ENCODE measurements at places on chromosomes 7 and 10.

DNA sequence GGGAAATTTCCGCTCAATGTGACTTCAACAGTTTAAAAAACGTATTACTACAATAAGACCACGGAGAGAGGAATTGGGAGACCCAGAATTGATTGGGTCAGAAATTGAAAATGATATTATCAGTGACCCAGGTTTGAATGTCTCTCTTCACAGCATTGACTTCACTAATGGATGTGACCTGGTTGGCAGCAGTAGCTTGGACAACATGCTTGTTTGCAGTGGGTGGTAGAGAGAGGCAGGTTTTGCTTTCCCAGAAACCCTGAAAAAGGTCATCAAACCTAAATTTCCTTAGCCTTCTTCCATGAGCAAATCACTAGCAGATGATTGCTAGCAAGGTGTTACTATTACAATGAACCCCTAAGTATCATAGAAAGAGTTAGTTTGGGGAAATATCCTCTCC lies 89.7 kb upstream of the ANTXRL start:
- DNase-seq = no peak

GRCh38 chr7:143002898-143003297 lies 24.0 kb downstream of the OR9A2 start:
- no peak for DNase-seq

- DNase-seq = no peak
These were observed 34.8 kb upstream of the SFMBT2 start for GRCh38 chr10:7445474-7446185.

DNA sequence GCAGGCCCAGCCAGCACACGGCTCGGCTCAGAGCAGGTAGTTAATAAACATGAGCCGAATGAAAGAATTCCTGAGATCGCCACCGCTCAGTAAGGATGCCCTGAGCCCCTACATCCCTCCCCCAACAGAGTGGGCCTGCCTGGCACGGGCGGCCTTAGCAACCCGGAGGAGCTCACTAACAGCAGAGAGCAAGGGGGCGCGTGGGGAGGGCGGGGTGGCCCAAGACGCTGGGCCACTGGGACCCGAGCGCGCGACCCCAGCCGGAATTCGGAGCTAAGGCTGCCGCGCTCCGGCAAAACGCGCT lies 403 bp upstream of the ENO4 start:
- DNase-seq = no peak

DNA sequence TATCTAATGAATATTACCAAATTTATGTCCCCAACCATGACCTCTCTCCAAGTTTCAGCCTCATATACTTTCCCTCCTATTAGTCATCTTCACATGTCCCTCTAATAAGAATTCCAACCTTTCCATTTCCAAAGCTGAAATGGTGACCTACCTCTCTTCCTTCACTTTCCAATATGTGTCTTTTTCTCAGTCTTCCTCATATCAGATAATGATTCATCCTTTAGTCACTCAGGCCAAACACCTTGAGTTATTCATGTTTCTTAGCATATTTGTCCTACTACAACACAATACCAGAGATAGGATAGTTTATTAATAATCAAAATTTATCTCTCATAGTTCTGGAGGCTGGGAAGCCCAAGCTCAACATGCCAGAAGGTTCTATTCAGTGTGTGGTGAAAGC lies 318.5 kb upstream of the ZWINT start:
- DNase-seq = no peak

DNA sequence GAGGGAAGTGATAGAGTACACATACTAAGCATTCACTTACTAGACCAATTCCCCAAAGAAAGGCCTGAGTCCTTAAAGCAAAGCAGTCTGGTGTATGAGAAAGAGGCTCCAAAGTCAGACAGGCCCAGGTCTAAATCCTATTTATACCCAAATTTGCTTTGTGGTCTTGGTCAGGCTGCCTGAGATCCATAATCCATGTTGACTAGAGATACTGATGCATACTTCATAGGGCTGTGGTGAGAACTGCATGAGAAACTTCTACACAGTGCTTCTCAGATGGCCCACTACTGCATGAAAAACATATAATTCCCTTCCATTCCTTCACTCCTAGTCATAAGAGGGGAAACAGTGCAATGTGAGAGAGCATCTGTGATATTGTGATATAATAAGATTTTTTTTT lies 81.6 kb upstream of the SP4 start:
- no peak for DNase-seq

DNA sequence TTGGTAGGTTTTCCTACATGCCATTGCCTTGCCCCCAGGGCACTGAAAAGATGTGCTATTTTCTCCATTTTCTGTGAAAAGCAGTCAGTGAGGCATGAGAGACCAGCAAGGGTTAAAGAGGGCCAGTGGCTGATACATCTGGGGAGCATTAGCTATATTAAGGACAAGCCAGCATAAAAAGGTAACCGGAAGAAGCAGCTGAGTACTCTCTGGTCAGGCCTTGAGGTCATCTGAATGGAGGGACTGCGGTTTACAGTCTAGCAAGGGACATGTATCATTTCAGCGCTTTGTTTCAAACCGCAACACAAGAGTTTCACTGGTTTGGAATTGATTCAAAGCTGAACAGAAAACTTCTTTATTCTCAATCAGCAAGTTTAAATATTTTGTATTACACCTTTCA lies 120.4 kb downstream of the EPDR1 start:
- no peak for DNase-seq

- DNase-seq = no peak
These were observed 17.9 kb upstream of the ITGA8 start for GRCh38 chr10:15737656-15738055.

GRCh38 chr7:30612658-30613265 lies 18.1 kb downstream of the GARS1 start:
- DNase-seq = peak; percentile 57

DNA sequence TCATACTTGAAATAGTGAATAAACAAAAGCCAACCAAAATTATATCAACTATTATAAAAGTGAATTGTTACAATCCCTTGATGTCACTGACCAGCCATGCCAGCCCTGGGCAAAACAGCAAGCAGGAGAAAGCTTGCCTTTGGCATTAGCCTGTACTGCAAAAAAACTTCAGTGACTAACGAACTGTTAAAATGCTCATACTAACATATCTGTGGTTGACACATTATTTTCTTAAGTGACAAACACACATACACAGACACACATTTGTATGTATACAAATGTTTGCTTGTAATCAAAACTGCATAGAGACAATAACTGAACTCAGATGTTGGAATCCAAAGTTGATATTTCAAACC lies 29.5 kb downstream of the CHCHD3 start:
- DNase-seq = no peak

DNA sequence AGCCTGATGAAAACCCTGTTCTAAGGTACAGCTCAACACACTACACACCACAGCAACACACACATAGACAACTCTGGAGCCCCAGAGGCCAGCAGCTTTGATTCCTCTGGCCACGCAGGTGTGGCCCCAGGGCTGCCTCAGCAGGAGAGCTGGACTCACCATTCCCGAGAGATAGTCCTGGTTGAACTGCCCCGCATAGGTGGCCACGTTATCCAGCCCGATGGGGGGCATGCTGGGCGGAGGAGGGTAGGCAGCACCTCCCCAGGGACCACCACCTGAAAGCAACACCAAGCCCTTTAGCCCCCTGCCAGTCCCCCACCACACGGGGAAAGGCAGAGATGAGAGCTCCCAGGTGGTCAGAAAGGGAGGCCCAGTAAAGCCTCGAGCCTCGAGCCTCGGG lies 34.7 kb downstream of the ANXA11 start:
- DNase-seq = no peak

- DNase-seq = no peak
These were observed 244.8 kb upstream of the TCERG1L start for GRCh38 chr10:131556061-131556896.

DNA sequence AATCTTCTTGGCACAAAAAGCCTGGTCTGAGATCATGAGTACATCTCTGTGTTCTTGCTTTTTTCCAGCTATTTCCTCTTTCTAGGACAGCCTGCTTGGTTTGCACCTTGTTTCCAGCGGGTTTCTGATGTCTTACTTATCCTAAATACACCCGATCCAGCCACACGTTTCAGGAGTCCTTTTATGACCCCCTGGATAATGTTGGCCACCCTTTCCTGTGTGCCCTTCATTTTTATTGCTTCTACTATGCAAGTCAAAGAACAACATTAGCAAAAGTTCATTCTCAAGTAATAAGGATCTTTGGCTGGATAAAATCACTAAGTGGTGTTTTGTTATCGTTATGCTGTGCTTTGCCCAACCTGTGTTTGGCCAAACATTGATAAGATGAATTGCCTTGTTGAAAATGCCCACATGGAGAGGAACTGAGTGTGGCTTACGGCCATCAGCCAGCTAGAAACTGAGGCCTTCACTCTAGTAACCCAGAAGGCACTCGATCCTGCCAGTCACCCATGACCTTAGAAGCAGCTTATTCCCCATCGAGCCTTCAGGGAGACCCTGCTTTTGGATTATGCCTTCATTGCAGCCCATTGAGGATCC lies 28.7 kb upstream of the AKR1C1 start:
- no peak for DNase-seq

DNA sequence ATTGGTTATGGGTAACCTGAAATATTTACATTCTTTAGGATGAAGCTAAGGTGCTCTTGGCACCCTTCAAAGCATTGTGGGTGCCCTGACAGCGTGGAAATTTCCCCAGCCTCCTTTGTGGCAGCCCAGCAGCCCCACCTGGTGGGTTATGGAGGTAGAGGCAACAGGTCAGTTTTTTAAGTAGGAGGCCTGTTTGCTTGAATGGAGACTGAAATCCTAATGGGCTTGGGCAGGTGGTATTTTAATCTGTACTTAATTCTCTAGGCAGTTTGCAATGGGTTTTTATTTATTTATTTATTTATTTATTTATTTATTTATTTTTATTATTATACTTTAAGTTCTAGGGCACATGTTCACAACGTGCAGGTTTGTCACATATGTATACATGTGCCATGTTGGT lies 139.4 kb downstream of the EPC1 start:
- DNase-seq = peak; percentile 45

- DNase-seq = peak; percentile 89
These were observed 25.2 kb downstream of the GET4 start for GRCh38 chr7:901388-902154.

DNA sequence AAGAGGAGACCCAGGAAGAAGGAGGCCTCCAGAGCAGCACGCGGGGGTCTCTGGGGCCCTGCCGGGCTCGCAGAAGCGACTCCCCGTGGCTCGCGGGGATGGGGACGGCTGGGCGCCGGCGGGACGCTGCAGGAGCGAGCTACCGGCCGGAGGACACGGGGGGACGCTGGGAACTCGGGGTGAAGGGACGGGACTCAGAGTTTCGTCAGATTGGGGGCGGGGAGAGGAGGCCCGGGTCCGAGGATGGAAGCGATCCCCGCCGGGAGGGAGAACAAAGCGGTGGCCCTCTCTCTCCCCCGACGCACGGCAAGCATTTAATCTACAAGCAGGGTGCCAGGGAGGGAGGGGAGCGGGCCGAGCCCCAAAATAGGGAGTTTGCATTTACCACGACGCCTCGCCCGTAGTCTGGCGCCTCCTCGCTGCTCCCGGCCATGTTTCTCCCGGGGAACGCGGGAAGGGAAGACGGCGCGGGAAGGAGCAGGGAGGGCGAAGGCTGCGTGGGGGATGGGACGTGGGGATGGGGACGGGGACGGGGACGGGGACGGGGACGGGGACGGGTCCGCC lies at the start of gene PRTFDC1:
PRTFDC1 (minus strand) TSS at position 464 of the 564 bp plus-strand sequence; CDS start at position 433, 31 bp downstream.
- DNase-seq = no peak

DNA sequence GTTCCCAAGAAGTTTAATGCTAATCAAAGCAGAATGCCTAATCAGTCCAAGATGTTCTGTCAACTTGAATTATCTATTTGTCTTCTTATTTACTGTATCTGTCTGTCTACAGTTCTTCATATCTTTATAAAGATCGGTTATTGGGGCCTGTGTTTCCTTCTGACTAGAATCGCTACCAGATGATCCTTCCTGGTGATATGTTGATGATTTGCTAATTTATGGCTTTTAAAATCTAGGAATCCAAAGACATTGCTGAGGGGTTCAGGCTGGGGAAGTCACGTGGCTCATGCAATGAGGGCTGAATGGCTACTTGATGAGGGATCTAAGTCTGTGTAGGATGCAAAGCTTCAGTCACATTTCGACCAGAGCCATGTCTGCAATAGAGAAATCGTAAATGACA lies 536.3 kb downstream of the KCNMA1 start:
- no peak for DNase-seq

DNA sequence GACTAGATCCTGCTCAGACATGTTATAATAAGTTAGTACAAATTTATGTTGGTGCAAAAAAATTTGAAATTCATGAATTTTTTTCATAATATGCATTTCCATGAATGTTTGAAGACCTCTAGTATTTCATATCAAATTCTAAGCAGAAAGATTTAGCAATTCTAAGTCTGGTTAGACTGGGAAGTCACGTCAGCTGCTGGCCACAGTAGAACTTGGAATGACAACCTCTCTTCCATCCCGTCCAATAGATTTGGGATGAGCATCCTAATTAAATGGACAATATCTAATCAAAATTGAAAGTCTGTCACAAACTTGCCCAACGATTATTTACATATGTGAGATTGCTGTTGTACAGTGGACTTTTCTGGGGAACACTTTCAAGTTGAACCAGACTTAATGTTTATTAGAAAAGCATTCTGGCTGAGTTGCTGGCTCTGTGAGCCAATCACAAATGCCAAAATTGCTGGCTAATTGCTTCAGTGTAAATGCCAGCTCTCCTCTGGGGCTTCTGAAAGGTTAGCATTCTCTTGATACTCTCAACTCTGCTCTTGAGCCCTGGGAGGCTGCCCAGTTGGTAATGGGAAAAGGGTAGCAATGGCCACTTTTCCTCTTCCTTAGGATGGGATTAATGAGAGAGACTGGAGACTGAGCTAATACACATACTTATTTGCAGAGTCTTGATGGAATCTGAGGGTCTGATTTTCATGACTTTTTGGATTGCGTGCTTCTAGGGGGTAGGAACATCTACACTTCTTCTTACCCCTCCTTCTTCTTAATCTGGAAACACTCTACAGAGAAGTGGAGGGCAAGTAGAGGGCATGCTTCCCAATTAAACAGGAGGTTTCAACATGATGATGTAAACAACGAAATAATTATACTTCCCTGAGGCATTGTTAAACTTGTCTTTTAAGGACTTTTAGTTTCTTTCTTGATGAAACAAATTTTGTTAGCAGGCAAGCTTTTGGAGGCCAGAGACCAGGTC lies 253.5 kb downstream of the BAMBI start:
- no peak for DNase-seq

DNA sequence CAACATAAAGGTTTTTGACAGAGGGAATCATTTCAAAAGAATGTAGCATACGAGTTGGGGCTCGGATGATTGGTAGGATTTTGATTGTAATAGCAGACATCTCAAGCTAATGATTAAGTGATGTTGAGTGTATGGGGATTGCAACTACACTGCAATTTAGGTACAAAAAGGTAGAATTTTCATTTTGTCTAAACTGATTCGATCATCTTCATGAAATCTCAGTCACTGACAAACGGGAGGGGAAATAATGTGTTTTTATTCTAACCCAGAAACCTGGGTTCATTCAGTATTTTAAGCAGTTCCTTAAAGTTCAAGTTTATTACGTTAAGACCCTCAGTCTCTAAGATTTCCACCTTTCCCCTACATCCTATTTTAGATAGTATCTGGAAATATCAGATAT lies 3.9 kb upstream of the PHYHIPL start:
- DNase-seq = no peak

All from brain microvascular endothelial cell (primary cell).